Activated naive CD4-positive, alpha-beta T cell treated with anti-CD3 and anti-CD28 coated beads for 36 hours (primary cell): ENCODE measurements at places on chromosomes 3 and 15. TPM values are rescaled to one million over a fixed set of nuclear protein-coding genes. Genes with fewer than 3 reads are reported as not detected.
A peak's percentile ranks its signal among the peaks of the same experiment; 100 is the strongest.

DNA sequence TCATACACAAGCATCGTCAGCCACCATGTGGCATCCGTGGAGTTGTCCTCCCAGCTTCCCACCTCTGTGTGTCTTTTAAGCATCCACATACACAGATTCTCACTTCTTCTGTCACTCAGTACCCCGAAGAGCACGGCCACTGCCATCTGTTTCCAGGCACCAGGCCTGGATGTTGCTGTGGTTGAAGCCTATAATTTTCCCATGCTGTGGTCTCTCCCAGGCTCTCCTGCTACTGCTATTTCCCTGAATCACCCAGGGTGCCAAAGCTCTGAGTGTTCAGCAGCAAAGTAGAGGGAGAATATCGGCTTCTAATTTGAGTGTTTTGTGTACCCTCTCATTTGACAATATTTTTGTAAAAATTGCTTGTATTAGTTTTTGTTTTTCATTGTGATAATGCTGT, 265.7 kb downstream of the DIPK2A start:
- H3K27ac ChIP-seq: no peak overlapping the region
- no peak overlapping the region for H3K4me3 ChIP-seq
- H3K36me3 ChIP-seq: no peaks in the 10 kb centered on the region

GRCh38 chr15:67415181-67415580, 105.8 kb upstream of the C15orf61 start:
- no peaks in the 10 kb centered on the region for H3K27me3 ChIP-seq
- H3K4me1 ChIP-seq: no peaks in the 10 kb centered on the region
- DNase-seq: no peak
- H3K4me3 ChIP-seq: no peak overlapping the region

- peaks cover 11% of the 10 kb centered on the region for H3K4me1 ChIP-seq
- no peaks in the 10 kb centered on the region for H3K27me3 ChIP-seq
- no peak for DNase-seq
- peaks cover 2% of the 10 kb centered on the region for H3K36me3 ChIP-seq
- H3K4me3 ChIP-seq: no peak overlapping the region
- no peak overlapping the region for H3K27ac ChIP-seq
Observed at GRCh38 chr3:33075995-33076394, 21.0 kb downstream of the GLB1 start.

GRCh38 chr3:172153335-172153861, 114.0 kb downstream of the FNDC3B start:
- H3K4me3 ChIP-seq: peak overlapping the region; percentile 13
- DNase-seq: peak; percentile 72
- no peaks in the 10 kb centered on the region for H3K27me3 ChIP-seq
- H3K27ac ChIP-seq: no peak overlapping the region

The GPX1 gene
- total RNA-seq: 198 TPM
